ENCODE measurements at places on chromosomes 12 and 14.

GRCh38 chr12:108173892-108174291 is 44.8 kb downstream of the WSCD2 start:
- no peak for DNase-seq

GRCh38 chr12:17971850-17972249 is 118.1 kb downstream of the RERGL start:
- peak; percentile 2 for DNase-seq

GRCh38 chr14:85798856-85799255 is 268.9 kb downstream of the FLRT2 start:
- DNase-seq, result no peak

DNA sequence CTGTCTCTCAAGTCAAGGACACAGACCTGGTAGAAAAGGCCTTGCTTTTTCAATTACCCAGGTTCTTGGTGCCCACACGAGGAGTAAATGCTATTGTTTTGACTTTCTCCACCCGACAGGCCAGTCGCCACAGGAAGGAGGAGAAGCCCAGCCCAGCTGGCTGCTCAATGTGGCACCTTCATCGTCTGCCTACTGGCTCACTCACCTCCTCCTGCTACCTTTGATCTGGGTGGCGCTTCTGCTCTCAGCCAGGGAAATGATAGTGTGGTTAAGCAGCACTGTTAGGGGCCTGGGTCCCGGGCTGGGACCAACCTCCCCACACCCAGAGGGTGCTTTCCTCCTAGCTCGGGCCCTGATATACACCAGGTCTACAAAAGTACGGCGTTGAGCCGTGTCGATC is 75.0 kb upstream of the FZD10 start:
- DNase-seq, result no peak

- no peak for DNase-seq
Observed at GRCh38 chr12:5390174-5390799, 41.6 kb upstream of the NTF3 start.

- DNase-seq, result peak; percentile 85
Observed at GRCh38 chr14:52918486-52918885, 32.4 kb downstream of the FERMT2 start.

- DNase-seq, result peak; percentile 74
Observed at GRCh38 chr12:15834575-15834974, 45.4 kb upstream of the EPS8 start.

GRCh38 chr14:54455363-54455762 is 14.2 kb upstream of the CNIH1 start:
- DNase-seq, result no peak

GRCh38 chr12:122558745-122559641 is 31.9 kb downstream of the KNTC1 start:
- DNase-seq, result no peak

DNA sequence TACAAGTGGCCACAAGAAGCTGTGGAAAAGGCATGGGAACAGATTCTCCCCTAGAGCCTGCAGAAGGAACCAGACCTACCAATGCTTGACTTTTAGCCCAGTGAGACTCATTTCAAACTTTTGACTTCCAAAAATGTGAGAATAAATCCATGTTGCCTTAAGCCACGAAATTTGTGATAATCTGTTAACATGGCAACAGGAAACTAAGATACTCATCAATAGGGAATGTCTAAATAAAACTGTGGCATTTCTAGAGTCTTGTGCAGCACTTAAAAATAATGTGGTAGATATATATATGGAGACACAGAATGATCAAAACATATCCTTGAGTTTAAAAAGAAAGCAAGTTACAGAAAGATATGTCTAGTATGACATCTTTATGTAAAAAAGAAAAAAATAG is 12.0 kb downstream of the HECTD4 start:
- no peak for DNase-seq

DNA sequence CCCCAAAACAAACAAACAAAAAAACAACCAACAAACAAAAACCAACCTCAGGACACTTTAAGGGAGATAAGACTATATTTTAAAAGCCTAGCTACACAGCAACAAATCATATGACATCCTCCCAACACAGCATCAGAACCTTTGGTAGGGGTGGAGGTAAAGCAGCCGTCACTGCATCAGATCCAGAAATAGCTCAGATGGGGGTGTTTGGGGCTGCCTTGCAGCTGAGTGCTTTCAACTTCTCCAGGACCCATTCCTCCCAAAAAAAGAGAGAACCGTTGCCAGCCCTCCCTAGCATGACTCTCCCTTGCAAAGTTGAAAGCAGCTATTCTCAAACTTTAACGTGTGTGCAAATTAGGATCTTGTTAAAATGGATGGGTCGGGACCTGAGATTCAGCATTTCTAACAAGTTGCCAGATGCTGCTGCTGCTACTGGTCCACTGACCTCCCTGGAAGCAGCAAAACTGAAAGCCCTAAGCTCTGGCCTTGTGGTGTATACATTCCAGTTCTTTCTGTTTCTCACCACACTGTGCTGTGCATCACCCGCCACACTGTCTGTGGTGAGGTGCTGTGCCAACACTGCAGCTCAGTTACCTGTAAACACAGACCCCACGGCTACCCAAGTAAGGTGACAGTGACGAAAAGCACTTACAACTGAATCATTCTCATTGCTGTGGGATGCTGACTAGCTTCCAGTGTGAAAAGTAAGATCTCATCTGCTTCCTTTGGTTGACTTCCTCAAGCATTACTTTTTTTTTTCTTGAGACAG is 54.0 kb downstream of the SLC38A1 start:
- peak; percentile 33 for DNase-seq

- DNase-seq, result no peak
Observed at GRCh38 chr12:63298386-63298930, 147.5 kb upstream of the AVPR1A start.
